ENCODE measurements at places on chromosomes 7 and 10. TPM values are rescaled to one million over a fixed set of nuclear protein-coding genes. Genes with fewer than 3 reads are reported as not detected.
A peak's percentile ranks its signal among the peaks of the same experiment; 100 is the strongest.

DNA sequence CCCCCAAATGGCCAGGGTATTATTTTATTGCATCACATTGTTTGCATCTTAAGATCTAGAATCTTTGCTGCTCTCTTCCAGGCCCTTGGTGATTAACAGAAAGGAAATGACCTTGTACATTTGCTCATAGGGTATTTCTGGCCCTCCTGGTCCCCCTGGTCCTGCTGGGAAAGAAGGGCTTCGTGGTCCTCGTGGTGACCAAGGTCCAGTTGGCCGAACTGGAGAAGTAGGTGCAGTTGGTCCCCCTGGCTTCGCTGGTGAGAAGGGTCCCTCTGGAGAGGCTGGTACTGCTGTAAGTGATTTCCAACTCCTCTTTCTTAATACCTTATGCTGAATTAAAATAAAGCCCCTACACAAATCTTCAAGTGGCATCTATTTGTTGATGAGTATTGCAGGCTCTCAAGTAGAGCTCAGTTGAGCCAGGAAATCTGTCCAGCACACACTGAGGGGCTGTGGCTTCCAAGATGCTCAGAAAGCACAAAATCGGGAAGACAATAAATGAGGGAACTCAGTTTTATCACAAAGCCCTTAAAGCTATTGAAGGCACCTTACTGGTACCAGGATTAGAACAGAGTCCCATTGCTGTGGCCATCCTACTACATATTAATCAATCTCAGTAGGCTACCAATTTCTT, 28.2 kb downstream of the COL1A2 start:
- no peaks in the 10 kb centered on the region for H3K27me3 ChIP-seq
- H3K27ac ChIP-seq, result no peak overlapping the region
- no peak overlapping the region for H3K4me3 ChIP-seq
- H3K4me1 ChIP-seq, result no peaks in the 10 kb centered on the region

DNA sequence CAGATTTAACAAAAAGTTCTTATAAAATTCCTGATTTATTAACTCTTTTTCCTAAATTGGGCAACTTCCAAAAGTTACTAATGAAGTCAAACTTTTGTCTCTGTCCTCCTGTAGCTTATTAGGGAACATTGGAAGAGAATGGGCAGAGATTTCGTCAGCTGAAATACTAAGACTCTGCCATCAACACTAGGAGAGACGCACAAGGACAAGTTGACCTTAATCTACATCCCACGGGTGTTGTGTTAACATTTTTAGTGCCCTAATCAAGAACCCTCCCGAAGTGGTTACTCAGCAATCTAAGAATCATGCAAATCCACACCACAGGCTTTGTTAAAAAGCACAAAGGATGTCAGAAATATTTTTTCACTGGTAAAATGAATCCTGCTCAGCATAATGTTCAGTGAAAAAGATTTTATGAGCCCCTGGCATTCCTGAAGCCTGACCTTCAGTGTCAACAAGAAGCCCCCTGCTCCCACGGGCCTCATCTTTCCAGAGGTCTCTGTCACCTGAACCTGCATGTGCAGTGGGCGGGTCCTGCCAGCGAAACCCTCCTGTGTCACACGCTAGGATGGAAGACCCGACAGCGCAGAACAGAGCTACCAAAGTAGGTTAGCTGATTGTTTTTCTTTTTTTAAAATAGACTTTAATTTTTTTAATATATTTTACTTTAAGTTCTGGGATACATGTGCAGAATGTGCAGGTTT, 70.6 kb upstream of the AKR1E2 start:
- H3K27me3 ChIP-seq, result peaks cover 8% of the 10 kb centered on the region
- no peak overlapping the region for H3K27ac ChIP-seq

GRCh38 chr10:3622845-3623621, 162.0 kb downstream of the KLF6 start:
- H3K27me3 ChIP-seq, result no peaks in the 10 kb centered on the region
- no peaks in the 10 kb centered on the region for H3K4me1 ChIP-seq
- no peak for DNase-seq
- H3K4me3 ChIP-seq, result no peak overlapping the region
- peak overlapping the region; percentile 45 for H3K27ac ChIP-seq
- no peaks in the 10 kb centered on the region for H3K36me3 ChIP-seq

GRCh38 chr7:158449942-158450341, 137.7 kb downstream of the PTPRN2 start:
- H3K27ac ChIP-seq, result no peak overlapping the region
- H3K4me1 ChIP-seq, result peaks cover 16% of the 10 kb centered on the region
- no peak for DNase-seq
- H3K36me3 ChIP-seq, result no peaks in the 10 kb centered on the region
- H3K27me3 ChIP-seq, result no peaks in the 10 kb centered on the region
- H3K4me3 ChIP-seq, result no peak overlapping the region

DNA sequence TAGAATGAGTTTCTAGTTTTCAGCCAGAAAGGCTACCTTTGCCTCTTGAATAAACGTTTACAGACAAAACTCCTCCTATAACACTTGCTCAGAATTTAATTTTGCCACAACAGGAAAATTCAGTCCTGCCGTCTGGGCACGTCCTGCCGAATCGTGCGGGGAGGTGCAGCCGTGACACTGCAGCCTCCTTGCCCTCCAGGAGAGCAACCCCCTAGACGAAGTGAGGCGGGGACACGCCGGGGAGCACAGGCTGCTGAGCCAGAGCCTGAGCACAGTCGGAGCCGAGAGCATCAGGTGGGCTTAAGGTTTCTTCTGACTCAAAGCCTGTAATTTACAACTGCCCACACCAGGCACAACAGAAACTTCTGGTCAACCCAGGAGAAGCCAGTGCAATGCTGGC, 102.3 kb downstream of the DYNC2I1 start:
- H3K36me3 ChIP-seq, result no peaks in the 10 kb centered on the region
- no peak for DNase-seq
- no peaks in the 10 kb centered on the region for H3K4me1 ChIP-seq
- no peak overlapping the region for H3K4me3 ChIP-seq
- H3K27me3 ChIP-seq, result no peaks in the 10 kb centered on the region

- no peak overlapping the region for H3K4me3 ChIP-seq
- no peak overlapping the region for H3K27ac ChIP-seq
- peaks cover 11% of the 10 kb centered on the region for H3K4me1 ChIP-seq
- no peaks in the 10 kb centered on the region for H3K27me3 ChIP-seq
Measured at GRCh38 chr7:101681170-101682007, 52.3 kb upstream of the MYL10 start.

NRG3 gene
- 0.26 TPM for total RNA-seq

CROT gene
- 22.1 TPM for total RNA-seq

GRM3 gene
- not detected for total RNA-seq

Data from body of pancreas (tissue), 4 donors.